Activated naive CD8-positive, alpha-beta T cell treated with anti-CD3 and anti-CD28 coated beads for 36 hours (primary cell): ENCODE measurements at places on chromosomes 12 and 14.
A peak's percentile ranks its signal among the peaks of the same experiment; 100 is the strongest.

DNA sequence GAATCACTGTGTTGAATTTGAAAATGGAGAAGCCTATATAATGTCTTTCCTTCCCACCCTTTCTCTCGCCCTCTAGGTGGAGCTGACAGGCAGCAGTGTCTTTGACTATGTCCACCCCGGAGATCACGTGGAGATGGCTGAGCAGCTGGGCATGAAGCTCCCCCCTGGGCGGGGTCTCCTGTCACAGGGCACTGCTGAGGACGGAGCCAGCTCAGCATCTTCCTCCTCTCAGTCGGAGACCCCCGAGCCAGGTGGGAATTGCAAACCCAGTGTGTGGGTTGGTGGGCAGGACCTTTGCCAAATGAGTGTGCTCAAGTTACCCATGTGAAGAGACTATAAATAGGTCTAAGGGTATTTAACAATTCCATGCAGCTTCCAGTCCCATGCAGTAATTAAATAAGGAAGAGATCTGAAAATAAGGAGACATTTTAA, 274.7 kb downstream of the EGLN3 start:
- no peak for DNase-seq

DNA sequence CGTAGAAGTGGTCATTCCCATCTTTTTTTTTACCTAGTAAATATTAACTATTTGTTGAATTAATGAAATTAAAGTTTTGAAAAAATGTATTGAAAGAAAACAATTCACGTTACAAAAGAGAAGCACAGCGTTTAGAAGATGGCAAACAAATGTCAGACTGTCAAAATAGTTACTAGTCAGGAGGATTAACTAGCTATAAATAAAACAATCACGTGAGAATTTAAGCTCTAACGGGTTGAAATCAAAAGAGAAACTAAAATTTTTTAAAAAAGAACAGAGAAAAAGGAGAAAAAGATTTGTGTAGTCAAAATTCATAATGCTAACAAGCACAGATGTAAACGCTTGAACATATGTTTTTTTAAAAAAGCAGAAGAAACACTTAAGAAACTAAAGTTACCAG, 26.4 kb downstream of the DDHD1 start:
- DNase-seq, result no peak

DNA sequence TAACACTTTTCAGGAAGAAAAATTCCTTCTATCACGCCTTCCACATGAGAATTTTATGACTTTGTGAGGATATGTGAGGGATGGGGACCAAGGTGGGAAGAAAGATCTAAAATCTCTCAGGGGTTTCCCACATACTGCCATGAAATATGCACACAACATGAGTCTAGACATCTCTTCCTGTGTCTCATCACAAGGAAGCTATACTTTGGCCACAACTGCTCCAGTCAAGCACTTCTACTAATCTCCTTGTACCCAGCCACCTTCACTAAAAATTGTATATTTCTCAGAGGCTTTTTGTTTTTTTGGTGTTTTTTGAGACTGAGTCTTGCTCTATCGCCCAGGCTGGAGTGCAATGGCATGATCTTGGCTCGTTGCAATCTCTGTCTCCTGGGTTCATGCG, 3.2 kb downstream of the OSBPL8 start:
- no peak for DNase-seq

DNA sequence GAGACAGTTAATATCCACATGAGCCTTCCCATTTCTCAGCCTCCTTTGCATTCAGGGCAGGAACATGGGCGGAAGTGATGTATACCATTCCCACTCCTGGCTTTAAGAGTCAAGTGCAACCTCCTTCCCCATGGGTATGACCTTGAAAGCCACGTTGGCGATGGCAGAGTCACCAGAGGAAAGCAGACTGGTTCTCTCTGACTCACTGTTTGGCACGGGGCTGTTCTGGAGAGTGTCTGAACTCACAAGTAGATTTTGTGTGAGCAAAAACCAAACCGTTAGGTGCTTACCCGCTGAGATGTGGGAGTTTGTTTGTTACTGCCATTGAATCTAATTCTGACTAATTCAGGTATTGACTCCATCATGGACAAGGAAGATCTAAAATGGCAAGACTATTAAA, 36.7 kb upstream of the PZP start:
- DNase-seq, result peak; percentile 60

DNA sequence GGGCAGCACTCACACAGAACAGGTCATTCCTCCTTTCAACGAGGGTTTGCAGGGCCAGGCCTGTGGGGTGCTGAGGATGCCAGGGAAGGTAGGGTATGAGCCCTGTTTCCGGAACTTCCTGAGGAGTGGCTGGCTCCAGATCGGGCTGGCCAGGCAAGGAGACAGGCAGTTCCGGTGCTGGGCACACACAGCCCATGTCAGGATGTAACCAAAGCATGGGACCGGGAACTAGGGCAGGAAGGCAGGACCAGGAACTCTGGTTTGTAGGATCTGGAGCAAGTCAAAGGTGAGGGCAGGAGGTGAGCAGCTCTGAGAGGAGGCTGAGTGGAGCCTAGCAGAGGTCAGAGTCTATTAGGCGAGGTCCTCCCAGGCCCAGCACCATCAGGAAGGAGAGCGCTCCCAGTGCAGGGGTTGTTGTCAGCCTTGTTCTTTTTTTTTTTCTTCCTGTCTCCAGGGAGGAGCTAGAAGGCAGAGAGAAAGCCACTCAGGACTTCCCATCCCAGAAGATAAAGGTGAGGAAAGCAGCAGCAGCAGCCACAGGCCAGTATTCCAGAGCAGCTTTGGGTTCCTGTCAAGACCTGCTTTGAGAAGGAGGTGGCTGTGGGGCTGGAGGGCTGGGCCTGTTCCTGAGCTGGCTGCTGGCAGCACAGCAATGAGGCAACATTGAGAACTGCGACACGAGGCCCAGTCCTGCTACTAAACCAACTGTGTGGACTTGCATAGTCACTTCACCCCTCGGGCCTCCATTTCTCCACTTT, 49.0 kb upstream of the PTGR2 start:
- DNase-seq, result no peak

DNA sequence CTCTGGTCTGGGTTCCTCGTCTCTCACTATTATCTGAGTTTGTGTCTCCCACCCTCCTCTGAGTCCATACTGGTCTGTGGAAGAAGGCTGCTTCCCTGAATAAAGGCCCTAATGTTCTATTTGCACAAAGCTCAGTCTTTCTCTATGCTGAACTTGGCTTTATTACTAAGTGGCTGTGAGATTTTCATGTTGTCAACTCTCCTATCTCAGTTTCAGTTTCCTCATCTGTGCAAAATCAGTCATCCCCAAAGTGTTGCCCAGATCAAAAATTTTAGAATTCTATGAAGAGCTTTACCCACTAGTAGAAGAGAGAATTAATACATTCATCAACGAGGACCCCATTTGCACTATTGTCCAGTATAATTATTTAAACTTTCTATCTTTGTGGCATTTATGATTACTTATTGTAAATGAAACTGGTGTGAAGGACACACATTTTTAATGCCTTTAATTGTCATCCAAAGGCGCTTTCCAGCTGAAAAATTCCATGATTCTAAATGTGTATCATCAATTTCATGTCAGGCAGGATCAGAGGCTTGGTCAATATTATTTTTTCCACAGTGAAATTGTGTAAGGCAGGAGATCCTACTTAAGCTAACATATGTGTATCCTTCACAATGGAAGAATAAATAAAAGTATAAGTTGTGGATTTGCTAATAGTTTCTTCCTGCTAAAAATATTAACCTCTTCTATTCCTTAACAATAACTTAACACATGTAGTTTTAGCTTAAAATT, 79.1 kb upstream of the EEA1 start:
- DNase-seq, result no peak

- no peak for DNase-seq
Measured at GRCh38 chr14:101230161-101230850, 326.8 kb upstream of the RTL1 start.

DNA sequence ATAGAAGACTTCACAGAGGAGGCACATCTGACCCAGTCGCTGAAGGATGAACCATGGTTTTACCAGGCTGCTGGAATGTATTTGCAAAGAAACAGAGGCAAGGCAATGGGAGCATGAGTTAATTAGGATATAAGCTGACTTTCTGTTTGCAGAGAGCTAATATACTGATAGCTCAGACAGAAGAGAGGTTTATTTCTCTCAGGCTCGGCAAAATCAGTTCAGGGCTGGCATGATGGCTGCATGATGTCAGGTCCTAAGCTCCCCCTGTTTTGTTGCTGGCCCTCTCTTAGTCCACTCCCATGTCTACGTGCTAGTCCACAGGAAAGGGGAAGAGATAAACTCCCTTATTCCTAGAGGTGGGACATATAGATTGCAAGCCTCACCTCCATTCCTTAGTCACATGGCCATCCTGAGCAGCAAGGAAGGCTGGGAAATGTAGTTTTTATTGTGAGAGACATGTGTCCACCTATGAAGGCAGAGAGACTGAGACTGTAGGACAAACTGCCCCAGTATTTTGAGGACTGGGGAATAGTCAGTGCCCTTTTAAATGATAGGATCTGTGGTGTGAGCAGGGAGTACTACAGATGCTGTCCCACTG, 224.5 kb downstream of the VRK1 start:
- DNase-seq, result no peak

DNA sequence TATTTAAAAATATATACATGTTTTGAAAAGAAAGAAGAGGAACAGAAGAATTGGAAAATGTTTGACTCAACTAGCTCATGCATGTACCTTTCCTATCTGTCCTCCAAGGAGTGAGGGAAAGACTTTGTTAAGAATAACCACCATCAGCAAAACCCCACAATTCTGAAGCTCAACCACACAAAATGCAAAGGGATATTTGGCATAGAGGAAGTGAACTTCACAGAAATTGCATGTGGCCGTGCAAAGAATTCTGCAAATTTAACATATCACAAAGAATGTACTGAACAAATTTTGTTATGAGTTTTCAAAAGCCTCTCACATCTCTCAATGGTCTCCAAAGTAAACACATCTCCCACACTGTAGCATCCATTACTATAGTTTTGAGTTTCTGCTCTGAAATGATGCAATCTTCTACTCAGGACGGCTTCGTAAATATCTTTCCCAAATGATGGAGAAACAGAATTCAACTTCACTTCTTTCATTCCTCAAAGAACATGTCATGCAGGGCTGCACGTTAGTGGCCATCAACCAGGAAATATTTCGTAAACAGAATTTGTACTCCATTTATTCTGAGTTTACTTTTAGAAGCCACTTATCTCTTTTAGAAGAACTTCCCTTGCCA, 17.6 kb downstream of the DUSP6 start:
- DNase-seq, result no peak

DNA sequence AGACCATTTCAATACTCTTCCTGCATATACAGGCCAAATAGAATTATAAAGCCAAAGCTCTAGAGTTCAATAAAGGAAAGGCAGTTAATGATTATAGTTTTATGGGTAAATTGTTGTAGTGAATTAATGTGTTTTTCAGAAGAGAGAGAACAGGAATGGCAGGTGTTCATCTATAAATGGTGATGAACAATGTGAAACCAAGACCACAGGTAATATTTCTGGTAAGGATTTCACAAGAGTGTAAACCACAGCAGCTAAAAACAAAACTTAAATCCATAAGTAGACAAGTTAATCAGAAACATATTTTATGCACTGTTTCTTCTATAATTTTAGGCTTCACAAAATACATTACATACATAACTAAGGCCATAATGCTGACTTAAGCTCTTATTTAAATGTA, 204.4 kb downstream of the SYT1 start:
- no peak for DNase-seq

DNA sequence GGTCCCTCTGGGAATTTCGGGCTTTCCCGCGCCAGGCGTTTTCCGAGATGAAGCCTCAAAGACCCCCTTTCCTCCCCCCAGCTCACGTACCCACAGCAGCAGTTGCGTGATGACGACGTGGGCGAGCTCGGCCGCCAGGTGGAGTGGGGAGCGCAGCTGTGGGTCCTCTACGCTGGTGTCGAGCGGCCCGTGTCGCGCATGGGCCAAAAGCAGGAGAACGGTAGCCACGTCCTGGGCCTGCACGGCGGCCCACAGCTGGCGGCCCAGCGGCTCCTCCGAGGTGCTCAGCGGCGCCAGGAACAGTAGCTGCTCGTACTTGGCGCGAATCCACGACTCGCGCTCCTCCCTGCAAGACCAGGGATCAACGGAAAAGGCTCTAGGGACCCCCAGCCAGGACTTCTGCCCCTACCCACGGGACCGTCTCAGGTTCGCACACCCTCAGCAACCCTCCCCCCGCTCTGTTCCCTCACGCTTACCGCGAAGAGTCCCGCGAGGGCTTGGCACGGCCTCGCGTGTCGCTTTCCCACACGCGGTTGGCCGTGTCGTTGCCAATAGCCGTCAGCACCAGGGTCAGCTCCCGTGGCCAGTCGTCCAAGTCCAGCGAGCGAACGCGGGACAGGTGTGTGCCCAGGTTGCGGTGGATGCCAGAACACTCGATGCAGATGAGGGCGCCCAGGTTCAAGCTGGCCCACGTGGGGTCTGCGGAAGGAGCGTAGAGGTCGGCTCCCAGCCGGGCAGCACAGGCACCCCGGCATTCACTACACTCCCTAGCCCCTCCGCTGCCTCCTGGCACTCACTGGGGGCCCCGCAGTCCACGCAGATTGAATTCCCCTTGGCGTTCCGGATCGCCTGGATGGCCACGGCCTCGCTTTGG, 11.4 kb downstream of the AGAP2 start:
- no peak for DNase-seq
